ENCODE measurements at places on chromosomes 1 and 21.
A peak's percentile ranks its signal among the peaks of the same experiment; 100 is the strongest.

DNA sequence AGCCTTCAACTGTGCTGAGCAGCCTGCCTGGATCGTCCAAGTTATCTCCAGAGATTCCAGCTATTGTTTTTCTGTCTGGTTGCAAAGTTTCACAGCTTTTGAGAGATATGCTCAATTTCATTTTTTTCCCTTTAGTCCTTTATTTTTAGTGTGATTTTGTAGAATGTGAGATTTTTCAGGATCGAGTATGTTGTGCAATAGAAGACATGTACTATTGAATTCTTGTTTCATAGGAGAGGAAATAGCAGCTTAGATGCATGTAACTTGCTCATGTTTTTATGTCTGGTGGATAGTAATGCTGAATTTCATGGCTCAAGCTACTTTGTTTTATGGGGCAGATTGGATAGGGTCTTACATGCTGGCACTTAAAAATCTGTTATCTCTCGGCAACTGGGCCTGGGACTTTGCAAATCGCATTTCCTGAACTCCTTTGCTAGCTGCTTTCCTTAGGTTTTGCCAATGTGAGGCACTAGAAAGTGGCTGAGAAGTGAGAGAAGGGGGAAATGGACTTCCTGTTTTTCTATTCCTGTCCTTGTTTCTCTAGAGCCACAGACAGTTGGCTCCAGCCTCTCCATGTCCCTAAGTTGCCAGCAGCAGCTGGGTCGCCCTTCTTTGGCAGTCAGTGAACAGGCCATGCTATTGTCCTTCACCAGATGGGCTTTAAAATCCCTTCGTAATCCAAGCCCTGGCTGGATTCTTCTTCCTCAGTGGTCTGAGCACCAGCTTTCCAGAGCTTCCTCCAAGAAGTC, 101.4 kb upstream of the PDE4B start:
- DNase-seq = no peak

- no peak for DNase-seq
These were observed 20.7 kb upstream of the PPP1R8 start for GRCh38 chr1:27809883-27810282.

DNA sequence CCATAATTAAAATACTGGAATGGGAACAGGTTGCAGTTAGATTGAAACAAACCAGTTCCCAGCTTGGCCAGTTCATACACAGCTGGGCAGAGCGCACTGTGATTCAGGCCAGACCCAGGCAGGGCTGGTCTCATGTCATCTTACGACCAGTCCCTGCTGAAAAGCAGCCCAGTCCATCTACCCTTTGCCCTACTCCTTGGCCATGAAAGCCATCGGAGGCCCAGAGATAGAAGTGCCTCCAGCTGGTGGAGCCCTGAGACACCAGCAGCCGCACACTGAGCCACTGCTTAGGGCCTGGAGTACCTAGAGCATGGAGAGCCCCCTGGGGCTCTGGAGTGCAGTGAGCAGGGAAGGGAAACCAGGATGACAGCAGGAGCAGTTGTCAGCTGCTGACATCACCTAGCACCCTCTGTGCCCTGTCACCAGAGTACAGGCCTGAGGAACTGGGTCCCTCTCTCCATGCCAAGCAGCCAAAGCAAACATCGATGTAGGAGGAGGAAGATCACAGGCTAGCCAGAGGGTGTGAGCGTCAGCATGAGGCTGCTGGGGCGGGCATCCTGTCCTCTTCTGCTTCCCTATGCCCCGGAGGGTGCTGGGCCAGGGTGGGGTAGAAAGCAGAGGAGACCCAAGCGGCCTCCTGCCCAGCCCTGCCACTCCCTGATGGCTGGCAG, 34.2 kb upstream of the TMEM125 start:
- no peak for DNase-seq

- DNase-seq = no peak
These were observed 73.6 kb upstream of the NBPF3 start for GRCh38 chr1:21366288-21366687.

DNA sequence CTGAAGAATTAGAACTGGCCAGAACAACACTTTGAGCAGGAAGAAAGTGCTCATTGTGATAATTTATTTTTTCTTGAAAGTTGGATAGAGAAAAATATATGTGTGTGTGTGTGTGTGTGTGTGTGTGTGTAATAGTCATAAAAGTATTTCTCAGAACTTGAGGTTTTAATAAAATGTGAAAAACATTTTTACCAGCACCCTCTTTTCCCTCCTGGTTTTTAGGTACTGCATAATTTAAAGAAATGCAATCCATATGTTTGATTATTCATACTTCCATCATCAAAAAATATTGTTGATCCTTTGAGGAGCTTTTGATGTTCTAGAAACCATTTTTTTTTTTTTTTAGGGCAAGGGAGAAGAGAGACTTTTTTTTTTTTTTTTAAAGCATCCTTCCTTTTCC, 66.8 kb upstream of the JUN start:
- no peak for DNase-seq

DNA sequence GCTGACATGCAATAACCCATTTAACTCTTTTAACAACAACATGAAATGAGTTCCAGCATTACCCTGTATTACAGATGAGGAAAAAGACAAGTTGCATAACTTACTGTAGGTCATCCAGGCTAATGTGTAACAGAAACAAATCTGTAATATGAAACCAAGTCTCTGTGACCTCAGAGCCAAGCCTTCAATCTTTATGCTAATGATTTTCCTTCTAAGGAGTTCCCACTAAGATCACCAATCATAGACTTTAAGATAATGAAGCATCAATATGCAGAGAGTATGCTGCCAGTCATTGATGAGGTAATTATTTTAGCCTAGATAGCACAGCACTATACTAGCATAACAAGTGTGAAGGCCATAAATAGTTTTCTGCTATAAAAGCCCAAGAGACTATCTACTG, 35.6 kb upstream of the RNPC3 start:
- peak; percentile 15 for DNase-seq

DNA sequence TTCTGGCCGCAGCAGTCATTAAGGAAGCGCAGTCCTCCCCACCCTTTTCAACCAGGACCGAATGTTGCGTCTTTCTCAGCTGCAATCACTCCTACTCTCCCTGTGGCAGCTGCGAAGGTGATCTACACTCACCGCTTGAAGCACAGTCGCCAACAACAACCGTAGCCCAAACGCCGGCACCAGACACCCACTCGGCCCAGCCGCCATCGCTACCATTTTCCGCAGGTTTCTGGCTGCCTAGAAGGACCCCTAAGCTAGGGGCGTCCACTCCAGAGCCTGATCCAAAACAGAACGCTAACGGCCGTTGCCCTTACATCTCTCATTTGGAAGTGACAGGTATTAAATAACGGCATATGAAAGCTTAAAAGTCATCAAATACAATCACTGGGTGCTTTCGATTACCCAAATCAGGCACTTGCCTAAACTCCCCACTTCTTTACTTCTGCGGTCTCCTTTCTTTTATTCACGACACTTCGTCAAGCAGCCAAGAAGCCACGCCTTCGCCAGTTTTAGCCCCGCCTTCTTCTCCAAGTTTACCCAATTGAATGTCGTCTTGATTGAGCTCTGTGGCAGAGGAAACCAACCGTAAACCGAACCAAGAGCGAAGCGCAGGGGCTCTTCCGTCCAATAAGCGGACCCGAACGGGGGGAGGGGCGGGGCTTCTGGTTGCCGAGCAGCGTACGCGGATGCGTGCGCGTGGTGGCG, at the start of gene SELENOF:
SELENOF (minus strand) TSS at position 231 of the 705 bp plus-strand sequence; CDS start at position 216, 15 bp downstream.
- DNase-seq = peak; percentile 100

DNA sequence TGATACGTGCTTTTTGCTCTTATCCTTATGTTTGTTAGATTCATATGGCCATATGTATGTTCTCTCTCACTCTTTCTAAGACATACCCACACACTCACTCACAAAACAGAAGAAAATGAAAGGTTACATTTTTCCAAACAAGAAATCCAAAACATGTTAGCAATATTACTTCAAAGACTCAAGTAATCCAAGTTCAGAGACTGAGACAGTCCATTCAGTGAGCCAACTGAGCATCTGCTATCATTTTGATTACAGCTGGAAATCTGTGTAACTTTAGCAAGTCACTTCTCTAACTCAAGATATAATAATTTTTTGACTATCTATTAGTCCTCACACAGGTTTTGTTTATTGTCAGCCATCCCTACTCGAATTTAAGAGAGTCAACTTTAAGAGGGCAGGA, 218.9 kb downstream of the LHX8 start:
- no peak for DNase-seq

GRCh38 chr1:151485685-151486255, 25.4 kb upstream of the CGN start:
- DNase-seq = no peak

GRCh38 chr1:67333603-67334002, 25.9 kb downstream of the IL12RB2 start:
- no peak for DNase-seq

- DNase-seq = no peak
These were observed 17.8 kb downstream of the POFUT2 start for GRCh38 chr21:45269861-45270260.

DNA sequence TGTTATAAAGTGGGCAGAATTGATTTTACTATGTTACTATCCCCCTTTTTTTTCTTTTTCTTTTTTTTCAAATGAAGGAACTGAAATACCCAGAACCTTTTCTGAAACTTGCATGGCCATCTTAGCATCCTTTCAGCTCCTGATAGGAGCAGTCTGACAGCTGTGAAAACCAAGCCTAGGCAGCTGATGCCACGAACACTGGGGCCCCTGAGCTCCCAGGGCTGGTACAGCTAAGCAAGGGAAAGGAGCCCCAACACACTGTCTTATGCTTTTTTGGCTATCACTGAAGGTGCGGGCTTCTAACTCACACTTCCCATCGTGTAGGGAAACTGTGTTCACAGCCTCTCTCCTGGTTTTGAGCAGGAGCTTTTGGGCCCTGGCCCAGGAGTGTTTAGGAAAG, 23.0 kb upstream of the CAMK1G start:
- DNase-seq = no peak

GRCh38 chr1:182910143-182910542, 42.8 kb downstream of the SHCBP1L start:
- no peak for DNase-seq

- peak; percentile 38 for DNase-seq
These were observed 67.1 kb upstream of the GCLM start for GRCh38 chr1:93976291-93976690.

GRCh38 chr1:51708911-51709760, 92.2 kb downstream of the OSBPL9 start:
- no peak for DNase-seq

DNA sequence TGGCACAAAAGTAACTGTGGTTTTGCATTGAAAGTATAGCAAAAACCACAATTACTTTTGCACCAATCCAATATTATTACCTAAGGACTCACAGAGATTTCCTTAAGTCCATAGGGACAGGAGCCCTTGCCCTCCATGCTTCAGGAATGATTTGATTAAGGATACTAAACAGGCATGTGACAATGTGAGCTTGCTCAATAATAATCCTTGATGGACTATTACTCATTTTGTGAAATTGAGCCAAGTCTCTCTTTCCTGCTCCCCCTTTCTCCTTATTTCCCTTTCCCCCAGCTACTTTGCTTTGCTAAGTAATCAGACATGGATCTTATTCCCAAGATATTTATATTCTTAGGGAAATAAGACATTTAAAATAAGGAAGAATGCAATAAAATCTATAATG, 21.6 kb upstream of the RGL1 start:
- DNase-seq = peak; percentile 42

Measured in GM23248 (cell line).